Mesenchymal stem cell (in vitro differentiated cells and primary cell): ENCODE measurements at places on chromosomes 6 and 20.

DNA sequence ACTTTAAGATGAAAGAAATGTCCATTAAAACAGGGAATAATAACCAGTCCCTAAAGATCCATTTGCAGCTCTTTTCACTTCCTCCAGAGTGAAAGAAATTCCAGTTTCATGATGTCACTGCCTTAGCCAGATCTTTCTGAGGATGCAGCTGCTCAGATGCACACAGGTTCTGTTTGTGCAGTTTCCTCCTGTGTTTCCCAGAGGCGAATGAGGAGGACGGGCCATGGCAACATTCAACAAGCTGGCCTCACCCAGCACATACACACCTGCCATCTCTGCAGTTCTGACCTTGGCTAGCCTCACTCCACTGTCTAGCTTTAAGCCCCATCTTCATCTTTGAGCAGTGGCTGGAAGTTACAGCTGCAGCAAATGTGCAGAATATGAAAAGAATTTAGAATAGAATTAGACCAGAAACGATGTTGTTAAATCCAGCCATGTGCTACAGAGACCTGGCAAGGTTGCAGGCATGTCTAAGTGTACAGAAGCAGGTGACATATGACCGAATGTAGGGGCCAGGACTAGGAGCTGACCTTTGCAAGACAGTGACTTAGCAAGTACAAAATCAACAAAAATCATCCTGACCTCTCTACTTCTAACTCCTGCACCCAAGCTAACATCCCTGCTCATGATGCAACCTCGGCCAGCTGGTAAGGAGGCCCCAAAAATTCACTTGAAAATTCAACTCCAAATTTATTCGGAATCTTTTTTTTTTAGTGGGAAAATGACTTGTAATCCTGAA, 35.0 kb downstream of the FAM50B start:
- H3K27me3 ChIP-seq = no peaks in the 10 kb centered on the region
- peak; percentile 52 for DNase-seq
- no peaks in the 10 kb centered on the region for H3K36me3 ChIP-seq
- H3K4me3 ChIP-seq = no peak overlapping the region

GRCh38 chr20:32967961-32968457, 36.2 kb downstream of the SUN5 start:
- no peak overlapping the region for H3K4me3 ChIP-seq
- H3K27ac ChIP-seq = no peak overlapping the region
- DNase-seq = no peak
- no peaks in the 10 kb centered on the region for H3K36me3 ChIP-seq
- peaks cover 3% of the 10 kb centered on the region for H3K27me3 ChIP-seq

DNA sequence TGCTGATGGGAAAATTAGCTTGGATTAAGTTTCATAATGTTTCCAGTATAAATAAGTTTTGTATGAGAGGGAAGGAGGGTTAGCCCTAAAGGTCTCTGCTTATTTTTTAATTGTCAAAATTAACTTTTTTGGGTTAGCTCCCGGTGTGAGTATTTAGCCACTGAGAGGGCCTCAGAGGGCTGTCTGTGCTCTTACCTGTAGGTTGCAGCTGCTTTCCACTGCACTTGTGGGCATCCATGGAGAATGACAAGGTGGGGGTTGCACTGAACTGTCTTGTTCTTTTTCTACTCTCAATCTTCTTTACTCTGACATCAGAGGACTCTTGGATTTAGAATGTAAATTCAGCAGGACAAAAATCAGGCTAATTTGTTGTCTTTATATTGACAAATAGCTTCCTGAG, 81.4 kb downstream of the CD164 start:
- no peaks in the 10 kb centered on the region for H3K36me3 ChIP-seq
- no peak for DNase-seq
- no peak overlapping the region for H3K4me3 ChIP-seq
- no peak overlapping the region for H3K27ac ChIP-seq
- H3K4me1 ChIP-seq = peaks cover 2% of the 10 kb centered on the region

- no peak overlapping the region for H3K27ac ChIP-seq
- H3K4me1 ChIP-seq = peaks cover 5% of the 10 kb centered on the region
- H3K36me3 ChIP-seq = peaks cover 3% of the 10 kb centered on the region
- no peak overlapping the region for H3K4me3 ChIP-seq
- H3K27me3 ChIP-seq = no peaks in the 10 kb centered on the region
Measured at GRCh38 chr6:130900913-130901312, 73.7 kb downstream of the SMLR1 start.

DNA sequence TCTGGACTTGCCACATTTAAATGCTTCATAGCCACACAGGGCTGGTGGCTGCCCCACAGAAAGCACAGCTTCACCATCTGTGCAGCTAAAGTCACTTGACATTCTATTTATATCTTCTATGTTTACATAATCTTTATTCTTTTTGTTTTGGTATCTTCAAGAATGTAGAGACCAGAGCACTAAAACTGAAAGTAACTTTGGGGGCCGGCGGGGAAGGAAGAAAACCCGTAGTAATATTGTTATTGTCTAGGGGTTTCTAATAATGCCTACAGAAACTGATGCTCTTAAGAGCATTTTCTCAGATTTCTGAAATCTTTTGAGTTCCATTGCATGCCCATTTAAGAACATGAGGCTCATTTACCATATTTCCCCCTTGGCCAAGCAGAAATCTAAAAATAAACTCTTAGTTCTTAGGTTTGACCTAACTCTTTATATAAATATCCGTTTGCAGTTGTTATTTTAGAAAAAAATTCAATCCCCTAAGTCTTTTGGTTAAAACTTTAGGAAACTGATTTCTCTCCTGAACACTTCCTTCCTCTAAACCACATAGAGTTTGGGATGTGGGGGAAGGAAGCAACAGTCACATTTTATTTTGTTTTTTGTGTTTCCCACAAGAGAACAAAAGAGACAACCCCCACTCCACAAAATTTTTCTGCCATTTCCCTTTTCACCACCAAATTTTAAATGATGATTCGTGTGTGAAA, 207.6 kb downstream of the OGFRL1 start:
- H3K27ac ChIP-seq = peak overlapping the region; percentile 38
- H3K4me3 ChIP-seq = no peak overlapping the region
- H3K4me1 ChIP-seq = peaks cover 2% of the 10 kb centered on the region
- DNase-seq = peak; percentile 58
- H3K27me3 ChIP-seq = no peaks in the 10 kb centered on the region
